ENCODE measurements at places on chromosomes 4 and X. TPM values are rescaled to one million over a fixed set of nuclear protein-coding genes. Genes with fewer than 3 reads are reported as not detected.

- peak; percentile 93 for DNase-seq
Observed at GRCh38 chr4:57102050-57102624, 8.0 kb downstream of the IGFBP7 start.

DNA sequence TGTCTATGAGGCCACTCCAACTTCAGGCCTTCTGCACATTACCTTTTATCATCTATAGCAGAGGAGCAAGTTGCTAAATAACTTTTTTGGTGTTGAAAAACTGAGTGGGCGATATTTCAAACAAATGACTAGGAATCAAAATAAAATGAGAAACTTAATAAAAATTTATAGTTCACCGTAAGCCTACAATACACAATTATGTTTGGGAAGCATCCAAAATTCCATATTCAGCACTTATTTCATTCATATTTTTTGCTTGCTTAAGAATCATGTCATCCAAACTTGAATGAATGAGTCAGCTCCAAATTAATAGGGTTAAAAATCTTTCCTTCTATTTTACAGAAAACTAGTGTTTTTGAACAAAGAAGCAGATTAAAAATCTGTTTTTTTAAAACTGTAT, 119.1 kb downstream of the SH3RF1 start:
- peak; percentile 56 for DNase-seq

The NSUN7 gene
- 0.86 TPM for total RNA-seq

GRCh38 chrX:46258356-46258755, 286.9 kb downstream of the ZNF674 start:
- no peak for DNase-seq

- peak; percentile 38 for DNase-seq
Observed at GRCh38 chr4:155667568-155668511, 1.2 kb downstream of the GUCY1A1 start.

- DNase-seq = peak; percentile 34
Observed at GRCh38 chrX:103517246-103517645, 2.0 kb downstream of the RAB40A start.

The SH3BP2 gene
- 27.4 TPM for total RNA-seq

The CCNA2 gene
- total RNA-seq = 54.0 TPM

DNA sequence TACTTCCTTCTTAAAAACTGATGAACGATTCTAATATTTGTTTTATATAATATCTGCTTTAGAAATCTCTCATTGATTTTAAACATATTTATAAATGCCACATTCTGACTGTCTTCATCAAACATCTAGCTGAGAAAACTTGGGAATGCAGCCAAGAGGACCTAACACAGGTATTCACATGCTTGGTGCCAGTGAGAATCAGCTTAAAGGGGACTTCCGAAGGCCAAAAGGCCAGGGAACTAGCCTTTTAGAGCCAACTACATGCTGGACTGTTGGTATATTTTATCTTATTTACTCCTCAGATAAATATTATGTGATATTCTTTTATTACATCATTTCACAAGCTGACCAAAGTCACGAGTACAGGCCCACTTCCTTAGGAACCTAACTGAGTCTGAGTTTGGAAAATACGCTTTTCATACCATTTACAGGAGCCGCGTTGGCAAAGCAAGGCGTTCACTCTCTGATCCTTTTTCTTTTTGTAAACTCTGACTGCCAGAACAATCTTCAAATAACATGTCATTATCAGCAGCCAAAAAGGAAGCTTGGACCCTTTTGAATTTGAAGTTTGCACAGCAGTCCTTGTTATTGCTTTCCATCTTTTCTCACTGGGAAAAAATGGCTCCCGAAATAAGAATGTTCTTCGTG, 41.1 kb upstream of the PDLIM3 start:
- peak; percentile 6 for DNase-seq

DNA sequence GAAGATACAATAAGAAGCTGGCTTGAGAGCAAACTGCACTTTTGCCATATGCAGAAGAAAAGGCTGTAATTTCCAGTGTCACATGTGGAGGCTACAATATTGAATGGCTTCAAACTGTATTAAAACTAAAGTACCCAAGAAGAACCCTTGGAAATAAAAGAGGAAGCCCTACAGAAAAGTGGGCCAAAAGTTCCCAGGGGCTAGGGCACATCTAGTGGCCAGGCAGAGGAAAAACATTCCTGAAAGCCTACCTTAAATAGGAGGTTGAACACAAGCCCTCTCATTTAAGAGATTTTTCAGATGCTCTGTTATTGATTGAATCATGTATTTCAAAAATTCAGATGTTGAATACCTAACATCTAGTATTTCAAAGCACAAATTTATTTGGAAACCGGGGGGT, 40.6 kb upstream of the PRDX4 start:
- DNase-seq = no peak

The CFAP99 gene
- not detected for total RNA-seq

DNA sequence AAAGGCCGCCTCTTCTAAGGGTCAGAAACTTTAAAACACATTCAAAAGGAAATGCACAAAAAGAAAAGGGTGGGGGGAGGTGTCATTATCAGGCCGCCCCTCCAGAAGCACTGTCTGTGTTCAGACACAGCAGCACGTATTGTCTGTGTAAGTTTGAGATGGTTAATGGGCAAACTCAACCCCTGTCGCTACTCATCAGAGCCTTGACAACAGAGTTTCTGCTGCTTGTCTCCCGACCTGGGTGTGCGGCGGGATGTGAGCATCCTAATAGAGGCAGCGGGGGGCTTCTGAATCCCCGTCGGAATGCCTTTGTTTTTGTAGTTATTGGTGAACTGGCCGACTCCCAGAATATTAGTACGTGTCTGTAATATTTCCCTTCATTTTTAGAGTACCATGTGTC, 158.9 kb downstream of the DCTD start:
- no peak for DNase-seq

The PDE5A gene
- total RNA-seq = 109 TPM

The OTC gene
- total RNA-seq = not detected

The CXorf49 gene
- total RNA-seq = not detected
